Ascending aorta (tissue), 2 donors: ENCODE measurements at places on chromosomes 1 and 21.

DNA sequence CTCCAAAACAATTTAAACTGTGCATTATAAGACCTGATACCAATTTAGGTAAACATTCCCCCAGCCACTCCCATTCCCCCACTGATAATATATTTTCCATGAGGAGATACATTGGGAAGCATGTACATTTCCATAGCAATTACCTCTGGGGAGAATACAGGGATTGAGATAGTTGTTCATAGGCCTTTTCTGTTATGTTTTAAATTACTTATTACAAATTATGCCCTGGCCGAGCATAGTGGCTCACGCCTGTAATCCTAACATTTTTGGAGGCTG is 4.4 kb downstream of the ASAP3 start:
- peaks cover 33% of the 10 kb centered on the region for H3K4me1 ChIP-seq
- DNase-seq, result no peak
- H3K36me3 ChIP-seq, result no peaks in the 10 kb centered on the region
- no peaks in the 10 kb centered on the region for H3K27me3 ChIP-seq
- no peak overlapping the region for H3K4me3 ChIP-seq

DNA sequence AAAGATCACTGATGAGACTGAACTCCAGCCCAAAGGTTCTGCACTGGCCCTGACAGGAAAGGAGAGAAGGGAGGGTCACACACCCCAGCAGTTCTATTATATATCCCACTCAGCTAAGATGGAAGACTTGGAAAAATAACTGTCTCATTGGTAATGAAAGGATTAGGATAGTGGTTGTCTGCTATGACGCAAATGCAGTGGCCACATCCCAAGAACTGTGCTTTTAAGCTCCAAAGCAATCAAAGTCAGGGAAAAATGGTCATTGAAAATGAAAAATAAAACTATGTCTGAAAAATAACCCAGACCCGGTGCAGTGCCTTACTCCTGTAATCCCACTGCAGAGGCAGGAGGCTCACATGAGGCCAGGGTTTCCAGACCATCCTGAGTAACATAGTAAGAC is 31.0 kb downstream of the PSMG1 start:
- DNase-seq, result no peak
- H3K27me3 ChIP-seq, result no peaks in the 10 kb centered on the region
- no peak overlapping the region for H3K4me3 ChIP-seq
- no peak overlapping the region for H3K27ac ChIP-seq

DNA sequence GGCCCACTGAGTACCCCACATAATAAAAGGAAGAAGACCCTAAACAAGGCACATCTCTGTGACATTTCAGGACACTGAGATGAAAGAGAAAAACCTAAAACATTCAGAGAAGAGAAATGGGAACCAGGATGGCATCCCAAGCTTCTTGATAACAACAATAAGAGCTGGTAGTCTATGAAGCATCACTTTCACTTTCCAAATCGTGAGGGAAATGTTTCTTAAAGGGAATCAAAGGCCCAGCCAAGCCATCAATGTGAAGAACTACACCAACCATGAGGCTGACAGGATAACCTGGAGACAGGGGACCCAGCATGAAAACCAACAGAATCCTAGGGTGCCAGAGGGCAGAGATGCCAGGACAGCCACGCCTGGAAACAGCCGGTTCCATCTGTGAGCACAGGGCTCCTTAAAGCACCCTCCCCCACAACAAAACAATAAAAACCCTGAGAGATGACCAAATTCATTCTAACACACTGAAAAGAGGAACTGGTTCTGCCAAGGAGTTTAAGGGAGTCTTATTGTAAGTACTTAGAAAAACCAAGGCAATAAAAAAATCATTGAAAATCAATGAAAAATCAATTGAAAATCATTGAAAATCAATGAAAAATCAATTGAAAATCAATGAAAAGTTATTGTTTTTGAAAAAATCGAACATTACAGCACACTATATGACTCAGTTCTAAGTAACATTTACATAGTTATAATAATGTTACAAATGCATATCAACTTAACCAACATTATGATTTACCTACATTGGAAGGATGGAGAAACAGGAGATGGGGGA is 141.5 kb upstream of the ERG start:
- H3K27me3 ChIP-seq, result no peaks in the 10 kb centered on the region
- H3K4me1 ChIP-seq, result peaks cover 17% of the 10 kb centered on the region
- H3K36me3 ChIP-seq, result no peaks in the 10 kb centered on the region
- peak overlapping the region; percentile 29 for H3K27ac ChIP-seq
- no peak overlapping the region for H3K4me3 ChIP-seq

DNA sequence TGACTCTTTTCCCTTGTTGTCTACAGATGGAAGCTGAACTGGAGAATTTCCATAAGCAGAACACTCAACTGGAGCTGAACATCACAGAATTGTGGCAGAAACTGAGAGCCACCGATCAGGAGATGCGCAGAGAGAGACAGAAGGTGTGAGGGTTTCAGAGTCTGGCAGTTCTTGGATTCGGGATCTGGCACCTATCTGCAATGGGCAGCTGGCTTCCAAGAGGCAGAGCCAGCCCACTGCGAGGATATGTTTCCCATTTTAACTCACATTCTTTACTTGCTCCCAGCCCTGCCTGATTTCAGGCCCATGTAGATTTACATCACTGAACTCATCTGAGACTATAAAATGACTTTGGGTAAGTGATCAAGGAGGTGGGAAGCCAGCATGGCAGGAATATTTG is 37.3 kb upstream of the TMEM125 start:
- H3K4me1 ChIP-seq, result no peaks in the 10 kb centered on the region
- no peak overlapping the region for H3K4me3 ChIP-seq
- no peaks in the 10 kb centered on the region for H3K36me3 ChIP-seq
- DNase-seq, result no peak
- H3K27ac ChIP-seq, result peak overlapping the region; percentile 35

DNA sequence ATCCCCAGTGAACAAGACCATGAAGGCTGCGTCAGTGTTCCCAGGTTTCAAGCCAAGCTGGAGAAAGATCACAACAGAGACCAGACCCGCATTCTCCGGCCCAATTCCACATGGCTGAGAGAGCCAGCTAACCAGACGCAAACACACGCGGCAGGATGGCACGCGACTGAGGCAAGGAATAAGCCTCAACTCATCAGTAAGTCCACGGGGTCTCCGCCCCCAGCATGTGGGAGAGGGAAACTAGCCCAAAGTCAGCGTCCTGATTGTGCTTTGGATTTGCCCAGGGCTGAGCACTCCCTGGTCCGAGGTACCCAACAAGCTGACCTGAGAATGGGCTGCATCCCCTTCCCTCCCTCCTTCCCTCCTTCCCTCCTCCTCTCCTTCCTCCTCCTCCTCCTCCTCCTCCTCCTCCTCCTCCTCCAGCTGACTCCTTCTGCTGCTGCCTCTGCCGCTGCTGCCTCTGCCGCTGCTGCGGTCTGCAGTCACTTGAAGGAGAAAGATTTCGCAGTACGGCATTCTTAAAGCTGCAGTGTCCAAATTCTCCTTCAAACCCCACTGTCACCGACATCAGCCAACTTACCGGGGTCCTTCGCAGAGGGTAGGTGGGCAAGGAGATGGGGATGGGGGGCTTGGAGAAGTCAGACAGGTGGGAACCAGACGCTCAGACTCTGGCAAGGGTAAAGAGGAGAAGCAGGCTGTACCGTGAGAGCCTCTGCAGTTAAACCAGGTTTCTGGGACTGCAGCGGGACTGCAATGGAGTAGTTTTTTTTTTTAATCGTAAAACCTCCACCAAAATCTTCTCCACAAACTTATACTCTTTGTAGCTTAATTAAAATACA is 33.0 kb upstream of the H6PD start:
- no peak overlapping the region for H3K27ac ChIP-seq
- H3K36me3 ChIP-seq, result no peaks in the 10 kb centered on the region
- peak overlapping the region; percentile 64 for H3K4me3 ChIP-seq

- no peak for DNase-seq
- H3K27me3 ChIP-seq, result no peaks in the 10 kb centered on the region
- no peak overlapping the region for H3K27ac ChIP-seq
Measured at GRCh38 chr1:3787745-3788605, 8.3 kb downstream of the LRRC47 start.

- no peak overlapping the region for H3K27ac ChIP-seq
- H3K4me1 ChIP-seq, result peaks cover 25% of the 10 kb centered on the region
- no peak overlapping the region for H3K4me3 ChIP-seq
- H3K36me3 ChIP-seq, result no peaks in the 10 kb centered on the region
- H3K27me3 ChIP-seq, result no peaks in the 10 kb centered on the region
Measured at GRCh38 chr1:64516803-64517568, 47.1 kb downstream of the CACHD1 start.

DNA sequence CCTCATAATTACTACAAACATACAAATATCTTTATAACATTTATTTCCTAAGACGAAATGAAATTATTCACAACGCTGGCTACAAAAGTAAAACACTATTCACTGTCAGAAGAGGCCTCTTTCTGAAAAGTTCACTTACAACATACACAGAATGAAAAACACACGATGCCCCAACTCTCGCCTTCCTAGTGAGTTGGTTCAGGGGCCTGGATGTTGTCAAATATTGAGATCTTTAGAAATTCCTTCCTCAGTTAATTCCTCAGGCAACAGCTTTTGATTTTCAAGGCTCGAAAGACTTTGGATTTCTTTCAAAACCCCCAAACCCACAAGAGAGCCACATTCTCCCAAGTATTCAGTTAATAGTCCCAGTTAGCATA is 14.2 kb upstream of the KCNE1 start:
- H3K36me3 ChIP-seq, result peaks cover 6% of the 10 kb centered on the region
- no peak for DNase-seq
- H3K4me1 ChIP-seq, result peaks cover 4% of the 10 kb centered on the region
- no peaks in the 10 kb centered on the region for H3K27me3 ChIP-seq
- peak overlapping the region; percentile 96 for H3K27ac ChIP-seq

GRCh38 chr1:231806623-231807495 is 180.3 kb downstream of the DISC1 start:
- H3K4me1 ChIP-seq, result no peaks in the 10 kb centered on the region
- no peaks in the 10 kb centered on the region for H3K27me3 ChIP-seq
- no peak overlapping the region for H3K27ac ChIP-seq
- DNase-seq, result no peak

- H3K4me3 ChIP-seq, result peak overlapping the region; percentile 72
- no peak for DNase-seq
- peaks cover 32% of the 10 kb centered on the region for H3K4me1 ChIP-seq
- H3K27me3 ChIP-seq, result no peaks in the 10 kb centered on the region
- H3K36me3 ChIP-seq, result peaks cover 5% of the 10 kb centered on the region
Measured at GRCh38 chr1:203627398-203627797, 766 bp downstream of the ATP2B4 start.

DNA sequence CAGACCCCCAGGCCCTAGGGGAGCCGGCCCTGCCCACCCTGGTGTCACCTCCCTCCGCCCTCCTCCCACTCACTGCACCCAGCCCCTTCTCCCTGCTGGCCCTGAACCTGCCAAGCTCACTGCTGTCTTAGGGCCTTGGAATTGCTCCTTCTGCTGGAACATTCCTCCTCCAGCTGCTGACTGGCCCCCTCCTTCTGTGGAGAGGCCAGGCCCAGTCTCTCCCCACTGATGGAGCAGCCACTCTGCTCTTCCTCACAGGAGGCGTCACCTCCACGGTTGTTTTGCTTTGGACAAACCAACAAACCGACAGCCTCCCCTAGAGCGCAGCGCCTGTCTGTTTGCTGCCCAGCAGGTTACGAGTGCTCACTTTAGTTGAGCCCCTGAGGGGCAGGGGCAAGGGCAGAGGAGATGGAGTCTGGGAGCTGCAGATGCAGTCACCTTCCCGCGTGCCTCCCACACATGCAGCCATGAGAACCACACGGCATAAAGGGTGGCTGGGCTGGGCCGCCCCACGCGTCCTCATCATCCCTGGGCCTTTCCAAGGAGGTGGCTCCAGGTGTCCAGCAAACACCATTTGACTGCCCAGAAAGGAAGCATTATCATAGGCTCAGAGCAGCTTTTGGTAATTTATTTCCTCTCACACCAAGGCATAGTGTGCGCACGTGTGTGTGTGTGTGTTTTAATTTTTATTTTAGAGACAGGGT is 9.4 kb downstream of the OXCT2 start:
- no peak overlapping the region for H3K4me3 ChIP-seq
- peaks cover 20% of the 10 kb centered on the region for H3K36me3 ChIP-seq
- H3K27me3 ChIP-seq, result no peaks in the 10 kb centered on the region
- H3K4me1 ChIP-seq, result no peaks in the 10 kb centered on the region
- peak; percentile 43 for DNase-seq

DNA sequence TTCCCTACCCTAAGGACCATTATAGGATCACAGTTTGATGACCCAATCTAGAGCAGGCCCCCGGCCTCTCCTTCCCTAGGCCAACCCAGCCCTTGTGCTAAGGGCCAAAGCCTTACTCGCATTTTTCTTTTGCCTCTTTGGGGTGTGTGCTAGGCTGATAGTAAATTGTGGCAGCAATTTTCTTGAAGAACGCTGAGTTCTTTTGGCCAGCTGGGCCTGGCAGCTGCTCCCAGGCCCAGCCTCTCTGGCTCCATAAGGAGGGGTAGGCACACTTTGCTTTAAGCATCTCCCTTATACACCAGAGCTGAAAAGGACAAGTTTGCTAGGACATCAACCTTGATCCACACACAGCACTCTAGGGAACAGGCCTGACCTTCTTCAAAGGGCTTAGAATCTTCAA is 4.2 kb downstream of the OLFML2B start:
- no peak for DNase-seq
- peak overlapping the region; percentile 58 for H3K27ac ChIP-seq
- no peaks in the 10 kb centered on the region for H3K27me3 ChIP-seq
- H3K4me3 ChIP-seq, result no peak overlapping the region
- H3K36me3 ChIP-seq, result peaks cover 5% of the 10 kb centered on the region

DNA sequence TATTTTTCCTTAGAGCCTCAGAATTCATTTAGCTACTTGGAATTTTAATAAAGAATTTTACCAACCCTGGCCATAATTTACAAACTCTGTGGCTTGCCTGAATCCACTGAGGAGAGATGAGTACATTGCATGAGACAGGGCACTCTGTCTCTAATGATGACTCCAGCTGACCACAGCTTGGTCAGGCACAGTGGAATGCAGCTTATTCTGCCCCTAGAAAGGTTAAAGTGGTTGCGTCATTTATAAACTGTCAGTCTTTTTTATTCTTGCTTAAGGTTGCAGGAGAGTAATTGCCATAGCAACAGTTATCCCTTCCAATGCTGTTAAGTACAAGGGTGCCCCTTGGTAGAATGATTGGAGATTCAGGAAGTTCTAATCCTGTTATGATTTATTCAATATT is 28.3 kb downstream of the PDE4B start:
- H3K27ac ChIP-seq, result no peak overlapping the region
- no peaks in the 10 kb centered on the region for H3K4me1 ChIP-seq
- no peaks in the 10 kb centered on the region for H3K27me3 ChIP-seq
- no peak overlapping the region for H3K4me3 ChIP-seq
